ENCODE measurements at places on chromosomes 2 and 18.

- no peak for DNase-seq
Measured at GRCh38 chr18:58525517-58525916, 103.4 kb downstream of the ALPK2 start.

DNA sequence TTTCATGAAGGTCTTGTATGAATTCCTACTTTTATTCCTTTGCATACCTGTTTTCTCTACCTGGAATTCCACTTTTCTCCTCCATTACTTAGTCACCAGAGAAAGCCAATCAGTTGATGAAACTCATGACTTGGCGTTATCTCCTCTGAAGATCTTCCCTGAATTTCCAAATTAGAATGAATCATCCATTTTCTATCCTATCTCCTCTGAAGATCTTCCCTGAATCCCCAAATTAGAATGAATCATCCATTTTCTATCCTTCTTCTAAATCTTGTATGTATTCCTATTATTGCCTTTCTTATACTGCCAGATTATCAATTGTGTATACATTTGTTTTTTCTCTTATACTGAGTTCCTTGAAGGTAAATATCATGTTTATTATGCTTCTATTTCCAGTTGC lies 440.4 kb downstream of the CCDC85A start:
- no peak for DNase-seq

GRCh38 chr2:105102963-105103421 lies 65.1 kb downstream of the MRPS9 start:
- no peak for DNase-seq

DNA sequence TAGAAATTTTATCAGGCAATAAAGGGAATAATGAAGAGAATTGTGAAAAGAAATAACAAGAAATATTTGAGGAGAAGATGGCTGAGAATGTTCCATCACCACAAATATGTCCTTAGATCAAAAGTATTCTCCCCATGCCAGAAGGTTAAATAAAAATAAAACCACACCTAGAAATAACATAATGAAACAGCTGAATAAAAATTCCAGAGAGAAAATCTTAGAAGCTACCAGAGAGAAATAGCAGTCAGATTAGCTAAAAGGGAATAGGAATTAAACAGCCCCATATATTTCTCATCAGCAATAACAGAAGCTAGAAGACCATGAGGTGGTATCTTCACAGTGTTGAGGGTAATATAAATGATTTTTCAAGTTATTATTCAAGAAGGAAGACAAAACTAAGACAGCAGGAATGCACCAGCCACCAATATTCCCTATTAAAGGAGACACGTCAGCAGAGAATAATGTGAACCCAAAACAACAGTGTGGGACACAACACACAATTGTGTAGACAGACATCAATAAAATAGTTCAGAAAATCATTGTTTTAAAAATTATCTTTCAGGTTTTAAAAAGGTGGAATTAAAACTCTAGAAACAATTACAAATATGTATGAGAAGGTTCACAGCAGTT lies 82.0 kb upstream of the NEDD4L start:
- no peak for DNase-seq

DNA sequence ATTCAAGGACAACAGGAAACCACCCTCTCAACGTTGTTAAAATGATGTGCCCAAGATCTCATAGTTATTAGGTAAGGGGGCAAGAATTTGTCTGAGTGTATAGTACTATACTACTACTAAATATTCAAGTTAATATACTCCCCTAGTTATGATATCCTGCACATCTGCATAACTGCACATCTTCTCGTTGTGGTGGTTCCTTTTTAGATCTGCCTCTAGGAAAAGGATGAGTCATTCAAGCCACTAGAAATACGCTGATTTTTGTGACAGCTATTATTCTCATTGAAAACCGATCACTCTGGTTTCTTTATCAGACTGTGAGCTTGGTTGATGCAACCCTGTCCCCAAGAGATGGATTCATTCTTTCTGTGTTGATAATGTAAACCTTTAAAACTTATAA lies 1067.0 kb upstream of the FANCL start:
- no peak for DNase-seq

Data from stimulated activated CD8-positive, alpha-beta memory T cell treated with anti-CD3 and anti-CD28 coated beads, Interleukin-4, amount 100 ng/mL, for 1 hour (primary cell).